ENCODE measurements at places on chromosomes 6 and 20.

DNA sequence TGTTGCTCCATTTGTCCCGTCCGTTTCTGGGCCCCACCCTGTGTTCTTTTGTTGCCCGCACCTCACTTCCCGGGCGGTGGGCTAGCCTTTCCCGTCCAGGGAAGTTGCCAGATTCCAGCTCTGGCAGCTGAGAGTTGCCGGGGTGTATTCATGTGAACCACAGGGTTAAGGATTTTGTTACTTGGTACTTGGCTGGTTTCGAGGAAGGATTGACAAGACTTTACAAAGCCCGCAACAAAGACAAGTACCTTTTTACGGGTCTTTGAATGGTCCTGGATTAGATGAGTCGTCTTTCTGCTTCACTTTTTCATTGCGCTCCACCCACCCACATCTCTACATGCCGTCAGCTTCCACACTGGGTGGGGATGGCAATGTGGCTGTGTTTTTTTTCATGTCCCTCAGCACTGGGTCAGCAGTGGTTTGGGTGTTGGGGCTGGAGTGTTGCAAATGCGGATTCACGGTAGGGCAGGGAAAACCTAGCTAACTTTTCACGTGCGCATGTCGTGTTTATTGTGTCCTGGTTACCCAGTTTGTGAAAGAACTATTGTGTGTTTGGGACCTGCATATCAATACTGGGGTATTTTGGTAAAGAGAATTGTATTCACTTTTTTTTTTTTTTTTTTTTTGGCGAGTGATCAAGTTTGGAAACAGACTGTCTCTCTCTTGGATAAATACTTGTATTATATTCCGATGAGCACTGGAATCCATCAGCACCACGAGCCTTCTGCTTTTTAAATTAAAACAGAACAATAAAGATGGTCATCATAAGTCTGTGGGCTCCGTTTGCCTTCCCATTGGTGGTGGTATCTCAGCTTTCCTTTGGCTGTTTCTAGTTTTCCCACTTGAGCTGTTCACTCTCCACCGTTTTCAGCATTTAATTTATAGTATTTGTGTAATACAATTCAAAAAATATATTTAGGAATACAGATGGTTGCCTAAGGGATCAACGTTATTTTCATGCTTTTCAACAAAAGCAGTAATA is 1.2 kb downstream of the DUSP22 start:
- no peak for DNase-seq

GRCh38 chr20:45817376-45818194 is 5.1 kb downstream of the UBE2C start:
- peak; percentile 71 for DNase-seq

DNA sequence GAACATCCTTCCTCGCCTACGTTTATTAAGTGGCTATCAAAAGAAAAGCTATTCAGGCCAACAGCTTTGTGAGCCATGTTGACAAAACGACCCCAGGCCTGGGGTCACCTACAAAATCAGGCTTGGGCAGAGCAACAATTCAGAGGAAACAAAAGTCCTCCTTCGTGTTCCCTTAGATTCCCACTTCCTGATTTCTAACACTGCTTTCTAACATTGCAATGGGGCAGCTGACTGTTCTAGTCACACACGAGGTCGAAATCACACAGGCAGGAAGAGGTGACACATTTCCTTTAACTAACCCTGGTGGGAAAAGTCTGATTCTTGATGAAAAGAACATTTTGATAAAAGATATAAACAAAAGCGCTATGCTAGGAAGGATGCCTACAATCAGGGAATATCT is 31.9 kb downstream of the WDR27 start:
- DNase-seq = no peak

DNA sequence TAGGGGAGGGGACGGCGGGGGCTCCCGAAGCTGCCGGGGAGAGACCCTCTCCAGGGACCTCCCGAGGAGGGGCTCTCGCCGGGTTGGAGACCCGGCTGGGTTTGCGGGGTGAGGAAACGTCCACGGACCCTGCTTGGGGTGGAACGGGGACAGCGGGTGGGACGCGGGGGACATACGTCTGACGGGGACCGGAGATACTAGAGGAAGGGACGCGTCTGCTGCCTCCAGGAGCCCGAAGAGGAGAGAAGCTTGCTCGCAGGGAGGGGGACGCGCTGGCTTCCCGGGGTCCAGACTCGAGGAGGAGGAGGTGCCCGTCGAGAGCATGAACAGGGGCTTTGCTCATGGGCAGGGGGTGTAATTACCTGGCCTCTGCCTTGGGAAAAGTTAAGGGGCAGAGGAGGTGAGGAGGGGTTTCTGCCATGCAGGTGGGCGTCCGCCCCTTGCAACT is 593 bp downstream of the DNMT3B start:
- DNase-seq = no peak

DNA sequence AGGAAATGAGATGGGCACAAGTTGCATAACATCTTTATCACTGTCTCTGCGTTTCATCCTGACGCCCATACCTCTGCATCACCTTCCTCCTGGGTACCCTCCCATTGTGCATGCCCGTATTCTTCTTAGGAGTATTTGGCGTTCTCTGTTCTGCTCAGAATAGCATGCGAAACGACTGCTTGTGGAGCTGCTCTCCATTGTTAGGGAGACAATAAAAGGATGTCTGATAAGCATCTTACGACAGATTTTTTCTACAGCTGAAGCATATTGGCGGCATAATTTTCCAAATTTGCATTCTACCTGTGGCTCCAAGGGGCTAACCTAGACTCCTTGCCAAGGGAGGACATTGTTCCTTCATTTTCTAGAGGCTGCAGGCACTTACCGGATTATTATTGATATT is 118.6 kb downstream of the EDN1 start:
- DNase-seq = no peak

- DNase-seq = no peak
These were observed 194.4 kb downstream of the BTBD9 start for GRCh38 chr6:38445336-38445735.

GRCh38 chr6:137850816-137851602 is 16.1 kb upstream of the TNFAIP3 start:
- DNase-seq = no peak

GRCh38 chr20:35271073-35271882 is 6.6 kb downstream of the MMP24OS start:
- no peak for DNase-seq

- no peak for DNase-seq
These were observed 147.8 kb upstream of the EPHA7 start for GRCh38 chr6:93567164-93567563.

- DNase-seq = no peak
These were observed 187.1 kb upstream of the MAN1A1 start for GRCh38 chr6:119536666-119537065.

- DNase-seq = no peak
These were observed 1.7 kb downstream of the LOC128125822 start for GRCh38 chr6:63573899-63574553.

DNA sequence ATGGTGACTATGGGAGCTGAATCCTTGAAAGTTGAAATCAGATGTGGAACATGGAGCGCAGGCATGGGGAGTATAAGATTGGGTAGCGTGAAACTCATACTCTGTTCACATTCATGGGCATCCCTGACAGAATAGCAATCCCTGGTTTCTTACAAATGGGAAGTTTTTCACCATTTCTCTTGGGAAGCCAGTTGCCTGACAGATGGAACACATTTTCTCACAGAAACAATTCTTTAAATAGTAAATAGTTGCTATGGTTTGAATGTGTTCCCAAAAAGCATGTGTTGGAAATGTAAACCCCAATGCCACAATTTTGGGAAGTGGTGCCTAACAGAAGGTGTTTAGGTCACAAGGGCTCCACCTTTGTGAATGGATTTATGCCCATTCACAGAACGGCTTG is 262.8 kb upstream of the HS3ST5 start:
- no peak for DNase-seq

- no peak for DNase-seq
These were observed 218.8 kb upstream of the MMS22L start for GRCh38 chr6:97501853-97502252.

DNA sequence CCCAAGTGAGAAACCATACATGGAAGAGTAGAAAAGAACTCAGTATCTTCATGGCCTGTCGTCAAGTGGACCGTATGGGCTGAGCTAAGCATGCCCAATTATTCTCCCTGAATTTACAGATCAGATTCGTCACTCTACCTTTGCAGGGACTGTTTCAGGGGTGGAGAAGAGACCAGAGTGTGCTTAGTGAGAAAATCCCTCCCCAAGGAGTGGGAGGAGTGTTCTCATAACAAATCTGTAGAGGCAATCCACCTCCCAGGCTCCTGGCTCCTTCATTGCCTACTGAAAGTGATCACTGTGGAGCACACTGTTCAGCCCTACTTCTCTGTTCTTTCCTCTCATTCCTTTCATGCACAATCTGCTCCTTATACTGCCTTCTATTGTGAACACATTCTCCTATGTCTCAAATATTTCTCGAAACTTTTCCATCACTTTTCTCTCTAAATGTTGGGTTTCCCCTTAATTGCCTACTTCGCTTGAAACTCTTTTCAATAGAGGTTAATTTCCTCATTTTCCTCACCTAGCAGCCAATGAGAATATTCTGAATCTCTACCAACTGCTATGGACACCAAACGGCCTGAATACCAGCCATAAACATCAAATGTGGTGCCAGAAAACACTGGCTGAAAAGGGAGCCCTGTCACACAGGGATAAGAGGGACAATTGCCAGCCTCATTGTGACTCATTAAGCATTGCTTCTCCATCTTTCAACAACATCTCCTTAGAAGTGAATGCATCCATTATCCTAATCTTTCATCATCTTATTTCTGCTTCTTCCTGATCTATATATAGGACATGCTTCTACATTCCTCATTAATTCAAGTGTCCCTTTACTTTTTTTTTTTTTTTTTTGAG is 398.3 kb downstream of the UTRN start:
- no peak for DNase-seq

DNA sequence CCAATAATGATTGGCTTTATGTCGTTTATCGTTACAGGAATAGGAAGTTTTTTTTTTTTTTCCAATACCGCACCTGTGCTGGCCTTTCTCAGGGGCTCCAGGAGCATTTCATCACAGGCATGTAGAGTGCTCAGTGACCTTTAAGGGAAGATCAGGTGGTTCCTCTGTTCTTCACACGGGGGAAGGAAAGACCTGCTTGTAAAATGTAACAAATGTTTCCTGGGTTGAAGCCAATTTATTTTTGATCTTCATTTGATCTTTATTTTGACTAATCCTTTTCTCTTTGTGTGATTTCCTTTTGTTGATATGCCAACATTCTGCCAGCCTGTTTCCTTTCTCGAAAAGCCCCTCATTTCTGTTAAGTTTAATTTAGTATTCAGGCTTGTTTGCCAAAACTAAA is 61.9 kb upstream of the HBS1L start:
- DNase-seq = no peak

DNA sequence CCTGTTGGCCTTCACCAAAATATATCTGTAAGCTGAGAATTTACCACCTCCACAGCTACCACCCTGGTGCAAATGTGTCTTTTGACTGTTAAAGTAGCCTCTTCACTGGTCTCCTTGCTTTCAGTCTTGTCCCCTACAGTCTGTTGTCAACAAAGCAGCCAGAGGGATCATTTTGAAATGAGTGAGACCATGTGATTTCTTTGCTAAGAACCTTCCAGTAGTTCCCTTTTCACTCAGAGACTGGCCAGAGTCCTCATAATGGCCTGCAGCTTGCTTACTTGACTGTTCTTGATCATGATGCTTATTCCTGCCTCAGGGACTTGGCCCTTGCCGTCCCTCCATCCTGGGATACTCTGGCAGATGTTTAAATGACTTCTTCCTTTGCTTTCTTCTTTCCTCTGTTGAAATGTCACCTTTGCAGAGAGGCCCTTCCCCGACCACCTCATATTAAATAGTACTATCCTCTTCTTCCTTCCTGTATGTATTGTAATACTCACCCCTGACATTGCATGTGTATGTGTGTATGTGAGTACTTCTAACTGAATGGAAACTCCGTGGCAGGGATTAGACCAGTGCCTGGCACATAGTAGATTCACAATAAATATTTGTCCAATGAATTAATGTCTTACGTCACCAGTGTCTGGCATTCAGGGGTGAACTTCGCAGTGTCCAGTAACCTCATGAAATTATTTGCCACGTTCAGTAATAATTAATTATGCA is 5.0 kb downstream of the MANBAL start:
- no peak for DNase-seq

DNA sequence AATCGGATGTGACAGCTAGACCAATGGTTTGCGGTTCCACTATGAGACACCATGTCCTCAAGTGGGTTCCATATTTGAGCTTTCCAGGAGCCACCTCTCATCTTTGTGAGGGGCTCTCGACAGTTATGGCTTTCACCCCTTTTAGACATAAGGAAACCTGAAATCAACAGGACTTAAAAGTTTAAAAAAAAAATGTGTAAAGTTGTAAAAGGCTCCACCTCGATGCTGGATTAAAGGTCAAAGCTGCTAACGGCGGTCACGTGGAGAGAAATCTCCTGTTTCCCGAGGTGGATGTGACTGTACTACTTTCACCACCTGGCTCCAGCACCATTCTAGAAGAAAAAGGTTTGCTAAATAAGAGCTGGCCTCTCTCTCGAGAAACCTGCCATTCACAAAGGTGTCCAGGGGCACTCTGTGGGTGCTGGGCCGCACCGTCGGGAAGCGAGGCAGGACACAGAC is 542 bp downstream of the ATP5F1E start:
- no peak for DNase-seq

DNA sequence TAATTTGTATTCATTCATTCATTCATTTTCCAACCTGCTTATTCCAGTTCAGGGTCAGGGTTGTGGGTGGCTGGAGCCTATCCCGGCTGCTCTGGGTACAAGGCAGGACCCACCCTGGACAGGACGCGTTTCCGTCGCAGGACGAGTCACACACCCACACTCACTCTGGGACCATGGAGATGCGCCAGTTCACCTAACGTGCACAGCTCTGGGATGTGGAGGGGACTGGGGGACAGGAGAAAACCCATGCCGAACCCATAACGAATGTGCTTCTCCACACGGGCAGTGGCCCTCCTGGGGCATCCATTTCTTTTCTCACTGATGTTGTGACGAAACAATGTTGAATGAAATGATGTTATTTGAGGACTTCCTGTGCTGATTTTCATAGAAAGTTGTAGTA is 26.5 kb downstream of the ERMARD start:
- no peak for DNase-seq

- DNase-seq = peak; percentile 93
These were observed 7.1 kb upstream of the MYLK2 start for GRCh38 chr20:31811796-31812728.

DNA sequence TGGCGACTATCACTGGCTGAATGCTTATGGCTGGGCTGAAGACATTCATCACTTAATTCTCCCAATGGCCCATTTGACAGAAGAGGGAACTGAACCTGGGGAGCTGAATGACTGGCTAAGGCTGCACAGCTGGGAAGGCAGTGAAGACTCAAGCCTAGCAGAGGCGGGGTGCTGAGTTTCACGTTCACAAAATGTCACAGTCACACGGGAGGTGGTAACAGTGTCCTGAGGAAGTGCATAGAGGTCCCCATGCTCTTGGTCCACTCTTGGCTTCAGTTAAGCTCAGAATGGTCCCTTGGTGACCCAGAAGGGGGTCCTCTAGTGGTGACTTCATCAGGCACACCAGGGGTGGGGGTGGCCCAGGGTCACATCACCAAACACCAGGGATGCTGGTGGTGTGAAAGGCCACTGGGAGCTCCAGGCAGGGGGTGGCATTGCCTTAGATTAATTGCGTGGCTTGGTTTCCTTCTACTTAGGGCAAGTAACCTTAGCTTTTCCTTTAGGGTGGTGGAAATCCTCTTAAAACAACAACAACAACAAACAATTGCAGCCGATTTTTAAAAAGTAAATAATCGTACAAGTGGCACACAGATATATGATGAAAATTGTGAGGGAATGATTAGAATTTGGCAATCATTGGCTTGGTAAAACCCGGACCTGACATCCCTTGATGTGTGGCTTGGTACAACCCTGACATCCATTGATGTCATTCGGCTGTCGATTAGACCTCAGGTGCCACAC is 45.0 kb downstream of the SULF2 start:
- DNase-seq = no peak

Data from astrocyte of the cerebellum (primary cell).